Right renal pelvis (tissue), 4 donors: ENCODE measurements at places on chromosomes 5 and 9.

GRCh38 chr9:136541179-136541578 lies 4.7 kb downstream of the NOTCH1 start:
- no peak for DNase-seq

- no peak for DNase-seq
These were observed 77.9 kb upstream of the RPS23 start for GRCh38 chr5:82356021-82356420.

- peak; percentile 54 for DNase-seq
These were observed at the start of gene BNC2 for GRCh38 chr9:16870596-16871335. Gene BNC2, minus strand, starts transcription at chr9:16870670. Its CDS starts 22 bp downstream, at chr9:16870648.

DNA sequence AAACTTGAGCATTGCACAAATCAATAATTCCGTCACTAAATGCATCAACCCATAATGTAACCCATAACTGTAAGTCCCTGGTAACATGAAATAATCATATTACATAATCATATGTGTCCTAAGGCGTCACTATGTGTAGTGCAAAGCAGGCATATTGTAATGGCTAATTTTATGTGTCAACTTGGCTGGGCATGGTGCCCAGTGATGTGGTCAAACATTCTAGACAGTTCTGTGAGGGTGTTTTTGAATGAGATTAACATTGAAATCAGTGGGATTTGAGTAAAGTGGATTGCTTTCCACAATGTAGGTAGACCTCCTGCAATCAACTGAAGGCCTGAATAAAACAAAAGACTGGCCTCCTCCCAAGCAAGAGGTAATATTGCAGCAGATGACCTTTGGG lies 794.4 kb upstream of the ACO1 start:
- no peak for DNase-seq

DNA sequence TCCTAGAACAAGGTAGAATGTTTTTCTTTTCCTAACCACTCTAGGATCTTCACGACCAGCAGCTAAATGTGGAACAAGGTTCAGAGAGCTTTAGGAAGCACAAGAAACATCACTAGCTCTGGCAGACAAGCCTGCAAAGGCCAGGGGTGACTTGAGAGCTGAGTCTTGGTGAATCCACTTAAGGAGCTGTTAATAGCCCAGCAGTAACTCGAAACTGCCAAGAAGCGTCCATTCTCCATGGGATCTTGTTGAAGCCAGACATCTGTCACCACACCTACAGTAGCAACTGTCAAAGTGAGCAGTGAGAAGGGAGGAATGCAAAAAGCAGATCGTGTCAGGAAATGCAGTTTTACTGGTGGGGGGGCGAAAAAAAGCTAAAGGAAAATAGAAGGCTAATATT lies 87.2 kb downstream of the ATPSCKMT start:
- DNase-seq, result no peak

DNA sequence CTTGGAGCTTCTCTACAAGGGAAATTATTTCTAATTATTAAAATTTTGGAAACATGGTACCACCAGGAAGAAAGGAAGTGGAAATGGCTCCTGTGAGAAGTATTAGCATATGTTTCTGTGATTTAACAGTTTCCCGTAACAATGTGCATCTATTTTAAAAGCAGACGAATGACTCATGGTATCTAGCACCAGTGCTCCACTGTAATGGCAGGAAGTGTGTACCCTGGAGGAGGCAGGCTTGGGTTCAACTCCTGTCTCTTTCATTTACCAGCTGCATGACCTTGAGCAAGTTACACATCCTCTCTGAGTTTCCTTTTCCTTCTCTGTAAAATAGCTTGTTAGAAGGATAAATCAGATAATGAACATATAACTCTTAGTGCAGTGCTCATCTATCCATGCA lies 41.0 kb upstream of the ANGPTL2 start:
- DNase-seq, result no peak

GRCh38 chr5:67154556-67155206 lies 41.9 kb downstream of the CD180 start:
- DNase-seq, result no peak

DNA sequence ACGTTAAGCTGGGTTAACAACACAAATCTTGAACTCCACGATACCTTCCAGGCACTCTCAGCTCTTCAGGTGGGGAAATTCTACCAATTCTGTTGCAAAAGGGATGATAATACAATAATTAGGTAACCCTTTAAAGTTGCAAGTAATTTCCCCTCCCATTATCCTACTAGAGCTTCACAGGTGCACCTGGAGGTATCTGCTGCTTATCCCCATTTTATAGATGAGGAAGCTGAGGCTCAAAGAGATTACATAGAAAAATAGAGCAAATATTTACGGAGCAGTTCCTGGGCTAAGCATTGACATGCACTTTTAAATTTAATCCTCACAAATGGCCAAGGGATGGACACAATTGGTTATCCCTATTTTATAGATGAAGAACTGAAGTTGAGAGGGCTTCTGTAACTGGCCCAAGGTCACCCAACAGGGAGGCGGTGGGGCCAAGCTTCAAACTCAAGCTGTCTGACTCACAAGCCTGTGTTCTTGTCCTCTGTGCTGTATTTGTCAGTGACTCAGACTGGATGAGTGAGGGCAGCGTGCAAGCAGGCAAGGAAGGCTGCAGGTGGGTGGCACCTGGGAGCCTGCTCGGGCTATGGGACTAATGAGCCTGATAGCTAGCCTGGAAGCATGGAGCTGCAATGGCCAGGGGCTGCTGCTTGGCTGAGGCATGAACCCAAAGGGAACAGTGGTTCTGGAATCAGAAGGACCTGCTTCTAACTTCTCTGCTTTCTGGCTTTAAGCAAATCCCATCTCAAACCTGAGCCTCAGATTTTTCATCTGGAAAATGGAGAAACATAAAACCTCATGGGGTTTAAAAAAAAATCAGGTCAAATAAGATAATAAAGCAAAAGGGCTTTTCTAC lies 105.5 kb downstream of the PDE6A start:
- no peak for DNase-seq

GRCh38 chr5:40465416-40465815 lies 214.3 kb upstream of the PTGER4 start:
- no peak for DNase-seq

DNA sequence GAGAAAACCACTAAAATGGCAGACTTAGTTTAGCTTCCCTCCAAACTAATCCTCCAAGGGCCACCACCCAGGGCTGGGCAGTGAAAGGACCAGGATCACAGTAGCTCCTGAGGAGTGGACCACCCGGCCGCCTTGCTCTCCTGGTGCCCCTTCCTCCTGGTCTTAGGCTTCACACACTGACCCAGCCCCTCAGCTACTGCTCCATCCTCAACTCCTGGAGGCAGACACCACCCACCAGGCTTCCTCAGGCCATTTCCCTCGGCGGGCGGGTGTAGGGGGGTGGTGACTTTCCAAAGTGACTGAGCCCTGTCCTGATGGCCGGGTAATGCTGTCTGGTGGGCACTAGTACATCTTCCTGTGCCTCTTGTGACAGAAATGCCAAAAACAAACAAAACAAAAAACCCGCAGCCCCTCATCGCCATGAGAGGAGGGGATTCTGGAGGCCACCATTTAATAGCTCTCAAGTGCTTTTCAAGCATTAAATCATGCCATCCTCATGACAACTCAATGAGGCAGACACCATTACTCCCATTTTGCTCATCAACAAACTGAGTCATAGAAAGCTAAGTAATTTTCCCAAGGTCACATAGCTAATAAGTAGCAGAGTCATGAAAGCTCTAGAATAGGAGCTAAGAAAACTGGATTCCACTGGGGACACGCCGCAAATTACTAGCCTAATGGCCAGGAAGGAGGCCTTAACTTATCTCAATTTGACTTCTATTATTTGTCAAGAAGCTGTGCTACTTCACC lies 91.3 kb upstream of the LRRTM2 start:
- no peak for DNase-seq

- no peak for DNase-seq
These were observed 239.6 kb upstream of the IRX1 start for GRCh38 chr5:3356016-3356415.

- no peak for DNase-seq
These were observed 6.6 kb downstream of the FBP1 start for GRCh38 chr9:94632737-94633136.

- no peak for DNase-seq
These were observed 1118.1 kb downstream of the TAF11L14 start for GRCh38 chr5:18752317-18752716.

DNA sequence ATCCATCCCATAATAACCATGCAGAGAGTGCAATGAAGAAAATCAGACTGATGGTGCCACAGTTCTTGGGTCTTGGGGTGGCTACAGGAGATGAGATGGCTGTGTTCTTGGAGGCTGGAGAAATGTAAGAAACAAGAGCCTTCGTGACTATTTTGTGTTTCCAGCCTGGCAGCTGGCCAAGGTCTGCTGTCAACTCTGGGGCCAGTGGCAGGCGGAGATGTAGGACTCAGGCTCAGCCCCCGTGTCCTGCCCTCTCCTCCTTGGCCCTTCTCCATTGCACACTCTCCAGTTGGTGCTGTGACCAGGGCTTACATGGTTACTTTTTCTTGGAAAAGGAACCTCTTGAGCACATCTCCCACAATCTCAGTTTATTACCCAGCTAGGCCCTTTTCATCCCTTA lies 235.4 kb downstream of the DMRT2 start:
- no peak for DNase-seq

DNA sequence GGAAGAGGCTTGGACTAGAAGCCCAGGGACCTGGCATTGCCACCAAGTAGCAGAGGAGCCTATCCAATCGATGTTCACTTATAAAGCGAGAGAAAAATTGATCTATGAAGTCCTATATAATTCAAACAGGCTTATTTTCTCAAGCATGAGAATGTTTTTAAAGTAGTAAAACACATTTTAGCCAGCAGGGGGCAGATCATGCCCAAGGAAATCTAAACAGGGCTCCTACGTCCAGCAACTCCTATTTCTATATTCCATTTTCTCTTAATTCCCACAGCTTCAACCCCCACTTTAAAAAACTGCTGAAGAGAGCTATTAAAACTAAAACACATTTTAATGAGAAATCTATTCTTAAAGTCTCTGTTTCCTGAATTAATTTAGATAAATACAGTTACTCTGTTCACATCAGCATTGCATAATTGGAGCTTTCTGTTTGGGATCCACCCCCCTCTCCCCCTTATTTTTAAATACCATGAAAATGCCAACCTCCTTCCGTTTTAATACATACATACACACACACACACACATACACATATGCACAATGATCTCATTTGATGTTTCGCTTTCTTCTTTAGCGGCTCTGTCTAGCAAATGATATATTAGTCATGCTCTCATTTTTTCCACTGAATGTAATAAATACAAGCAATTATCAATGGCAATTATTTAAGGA lies 144.9 kb downstream of the MYO10 start:
- peak; percentile 51 for DNase-seq

DNA sequence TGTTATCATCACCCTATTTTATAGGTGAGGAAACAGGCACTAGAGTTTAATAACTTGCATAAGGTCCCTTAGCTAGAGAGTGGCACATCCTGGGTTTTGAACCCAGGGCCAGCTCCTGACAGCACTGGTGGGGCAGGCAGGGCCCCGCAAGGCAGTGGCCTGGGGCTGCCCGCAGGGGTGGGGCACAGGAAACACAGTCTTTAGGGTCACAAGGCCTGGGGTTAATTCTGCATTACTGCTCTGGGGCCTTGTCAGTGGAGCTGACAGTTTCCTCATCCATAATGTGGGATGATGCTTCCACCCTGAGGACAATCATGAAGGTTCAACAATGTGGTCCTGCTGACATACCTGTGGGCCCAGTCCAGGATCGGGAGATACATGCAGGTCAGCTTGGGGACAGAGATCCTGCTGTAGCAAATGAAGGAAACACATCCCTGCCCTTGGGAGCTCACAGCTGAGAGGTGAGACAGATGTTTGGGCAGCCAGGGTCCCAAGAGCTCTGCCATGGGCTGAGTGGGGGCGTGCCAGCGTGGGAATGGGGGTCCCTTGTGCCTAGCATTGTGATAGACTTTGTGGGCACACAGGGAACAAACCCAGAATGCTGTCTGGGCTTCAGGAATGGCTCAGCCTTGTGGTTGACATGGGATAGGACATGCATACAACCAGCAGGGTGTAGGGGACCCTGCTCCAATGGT lies 14.7 kb downstream of the FGF18 start:
- no peak for DNase-seq

DNA sequence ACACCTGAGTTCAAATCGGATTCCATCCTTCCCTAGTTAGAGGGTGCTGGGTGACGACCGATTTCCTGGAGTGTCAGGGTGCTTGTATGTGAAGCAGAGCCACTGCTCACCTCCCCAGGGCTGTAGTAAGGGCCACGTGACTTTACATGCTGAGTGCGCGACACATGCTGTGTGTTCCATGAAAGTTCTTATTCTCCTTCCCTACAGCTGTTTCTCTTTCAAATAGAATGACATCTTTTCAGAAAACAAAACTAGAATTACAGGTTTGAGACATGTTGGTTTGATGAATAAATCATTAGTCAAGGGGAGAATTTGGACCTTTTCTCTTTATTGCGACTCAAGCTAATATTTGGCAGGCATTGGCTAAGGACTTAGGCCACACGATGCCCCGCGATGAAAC lies 113.1 kb downstream of the JMY start:
- DNase-seq, result no peak

GRCh38 chr9:99385814-99386279 lies 163.8 kb downstream of the SEC61B start:
- DNase-seq, result no peak

- DNase-seq, result no peak
These were observed 209.7 kb downstream of the DIRAS2 start for GRCh38 chr9:90432951-90433350.
